ENCODE measurements at places on chromosomes 2 and 18. TPM values are rescaled to one million over a fixed set of nuclear protein-coding genes. Genes with fewer than 3 reads are reported as not detected.

GRCh38 chr18:5918205-5918858, 23.0 kb upstream of the TMEM200C start:
- no peak overlapping the region for H3K4me3 ChIP-seq

- H3K4me3 ChIP-seq, result no peak overlapping the region
- H3K27me3 ChIP-seq, result no peaks in the 10 kb centered on the region
- H3K36me3 ChIP-seq, result no peaks in the 10 kb centered on the region
- DNase-seq, result no peak
- H3K27ac ChIP-seq, result no peak overlapping the region
- peaks cover 15% of the 10 kb centered on the region for H3K4me1 ChIP-seq
Measured at GRCh38 chr2:177589186-177589585, 196.6 kb downstream of the AGPS start.

DNA sequence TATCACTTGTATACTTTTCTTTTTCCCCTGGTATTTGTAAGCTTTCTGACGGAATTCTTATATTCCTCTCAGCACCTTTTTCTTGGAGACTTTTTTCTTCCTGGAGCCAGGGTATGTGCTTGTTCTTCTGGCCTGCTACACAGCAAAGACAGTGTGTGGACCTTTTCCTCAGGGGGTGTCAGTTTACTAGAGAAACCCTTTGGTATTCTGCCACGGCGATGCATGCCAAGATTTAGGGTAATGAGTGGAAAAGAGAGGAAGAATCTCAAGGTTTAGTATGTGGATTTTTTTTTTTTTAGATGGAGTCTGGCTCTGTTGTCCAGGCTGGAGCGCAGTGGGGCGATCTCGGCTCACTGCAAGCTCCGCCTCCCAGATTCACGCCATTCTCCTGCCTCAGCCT, 152.2 kb downstream of the PHLPP1 start:
- DNase-seq, result no peak
- no peaks in the 10 kb centered on the region for H3K27me3 ChIP-seq
- H3K4me3 ChIP-seq, result no peak overlapping the region
- no peak overlapping the region for H3K27ac ChIP-seq
- H3K4me1 ChIP-seq, result peaks cover 13% of the 10 kb centered on the region

DNA sequence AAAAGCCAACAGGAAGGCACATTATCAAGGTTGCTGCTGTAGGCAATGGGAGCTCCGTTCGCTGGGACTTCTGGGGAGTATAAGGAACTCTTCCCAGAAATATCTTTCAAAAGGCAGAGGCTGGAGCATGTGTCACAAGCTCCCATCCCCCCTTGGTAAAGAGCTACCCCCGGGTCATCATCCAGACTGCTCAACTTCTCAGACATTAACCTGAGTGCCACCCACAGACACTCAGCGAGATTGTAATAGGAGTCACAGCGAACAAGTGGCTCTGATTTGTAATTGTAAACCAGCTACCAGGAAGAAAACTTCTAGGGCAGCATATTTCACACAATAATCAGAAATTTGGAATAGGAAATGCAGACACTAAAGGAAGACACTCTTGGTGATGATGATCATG, 290.2 kb upstream of the PARD3B start:
- no peaks in the 10 kb centered on the region for H3K27me3 ChIP-seq
- no peak overlapping the region for H3K4me3 ChIP-seq
- no peak overlapping the region for H3K27ac ChIP-seq
- no peak for DNase-seq

DNA sequence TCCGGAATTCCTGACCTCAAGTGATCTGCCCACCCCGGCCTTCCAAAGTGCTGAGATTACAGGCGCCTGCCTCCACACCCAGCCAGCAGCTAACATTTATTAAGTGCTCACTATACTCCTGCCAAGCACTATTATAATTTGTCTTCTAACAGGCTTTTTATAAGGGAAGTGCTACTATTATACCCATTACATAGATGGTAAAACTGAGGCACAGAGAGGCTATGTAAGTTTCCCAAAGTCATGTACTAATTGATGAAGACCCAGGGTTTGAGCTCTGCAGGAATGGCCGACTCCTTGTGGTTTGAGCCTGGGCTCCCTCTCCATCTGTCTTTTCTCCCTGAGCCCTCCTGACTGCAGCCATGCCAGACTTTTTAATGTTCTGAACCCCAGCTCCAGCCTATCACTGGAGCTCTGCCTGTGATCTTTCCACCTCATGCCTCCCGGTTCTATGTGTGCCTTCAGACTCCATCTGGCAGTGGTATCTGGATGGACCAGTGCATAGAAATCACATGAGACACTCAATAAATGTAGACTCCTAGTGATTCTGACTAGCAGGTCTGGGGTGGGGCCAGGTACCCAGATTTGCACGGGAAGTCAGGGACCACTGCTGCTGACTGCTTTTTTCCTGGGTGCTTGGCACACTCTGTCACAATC, 197.1 kb downstream of the NEDD4L start:
- no peak overlapping the region for H3K4me3 ChIP-seq
- H3K4me1 ChIP-seq, result peaks cover 11% of the 10 kb centered on the region
- no peaks in the 10 kb centered on the region for H3K36me3 ChIP-seq

- no peak overlapping the region for H3K27ac ChIP-seq
- peaks cover 41% of the 10 kb centered on the region for H3K4me1 ChIP-seq
- H3K4me3 ChIP-seq, result no peak overlapping the region
- H3K27me3 ChIP-seq, result no peaks in the 10 kb centered on the region
Measured at GRCh38 chr18:25229920-25230319, 122.0 kb downstream of the ZNF521 start.

DNA sequence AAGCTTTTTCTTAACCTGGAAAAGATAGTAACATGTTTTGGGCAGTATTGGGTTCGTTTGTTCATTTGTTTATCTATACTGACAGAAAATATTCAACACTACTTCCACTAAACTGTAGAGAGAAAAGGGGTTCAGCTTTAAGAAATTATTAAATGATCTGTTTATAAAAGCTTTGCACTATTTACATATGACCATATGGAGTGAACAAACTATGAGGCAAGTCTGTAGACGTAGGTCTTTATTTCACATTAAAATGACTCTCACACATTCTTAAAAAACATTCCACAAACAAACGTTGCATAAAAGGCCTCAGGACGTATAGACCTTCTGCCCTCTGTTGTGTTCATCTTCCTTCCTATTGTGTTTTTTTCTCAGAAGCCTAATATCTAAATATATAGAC, 94.6 kb downstream of the CD226 start:
- H3K27ac ChIP-seq, result no peak overlapping the region
- H3K4me3 ChIP-seq, result no peak overlapping the region
- H3K27me3 ChIP-seq, result no peaks in the 10 kb centered on the region
- no peak for DNase-seq

DNA sequence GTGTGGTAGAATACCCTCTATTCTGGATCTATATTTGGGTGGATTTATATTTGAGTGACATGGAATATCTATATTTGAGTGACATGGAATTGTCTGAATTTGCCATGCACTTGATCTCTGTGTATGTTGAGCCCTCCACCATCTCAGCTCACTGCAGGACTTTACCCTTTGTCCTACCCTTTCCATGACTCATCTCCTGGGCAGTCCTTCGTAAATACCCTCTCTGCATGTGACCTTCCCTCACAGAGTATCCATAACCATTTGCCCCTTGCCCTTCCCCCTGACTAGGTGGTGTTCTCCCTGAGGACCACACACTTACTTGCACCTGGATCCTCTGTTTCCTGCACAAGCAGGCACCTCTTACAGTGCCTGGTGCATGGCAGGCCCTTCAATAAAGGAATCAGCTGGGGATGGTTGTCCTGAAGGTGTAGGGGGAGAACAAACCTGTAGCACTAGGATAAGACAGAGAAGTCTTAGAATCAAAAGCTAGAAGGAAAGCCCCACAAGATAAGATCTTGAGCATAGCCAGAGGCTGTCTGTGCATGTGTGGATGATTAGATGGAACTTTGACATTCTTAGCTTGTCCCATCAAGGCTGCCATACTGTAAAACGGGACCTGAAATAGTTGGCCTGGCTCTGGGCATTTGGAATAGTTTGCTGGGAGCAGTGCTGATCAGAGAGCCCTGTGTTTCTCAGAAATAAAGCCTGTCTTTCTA, 230.4 kb downstream of the FHOD3 start:
- H3K4me3 ChIP-seq, result no peak overlapping the region
- DNase-seq, result no peak
- H3K27me3 ChIP-seq, result no peaks in the 10 kb centered on the region
- no peak overlapping the region for H3K27ac ChIP-seq
- peaks cover 1% of the 10 kb centered on the region for H3K4me1 ChIP-seq
- H3K36me3 ChIP-seq, result no peaks in the 10 kb centered on the region

GRCh38 chr18:70598406-70598805, 309.6 kb downstream of the SOCS6 start:
- DNase-seq, result no peak
- peaks cover 5% of the 10 kb centered on the region for H3K4me1 ChIP-seq
- H3K36me3 ChIP-seq, result no peaks in the 10 kb centered on the region
- H3K4me3 ChIP-seq, result no peak overlapping the region
- peaks cover 8% of the 10 kb centered on the region for H3K27me3 ChIP-seq

DNA sequence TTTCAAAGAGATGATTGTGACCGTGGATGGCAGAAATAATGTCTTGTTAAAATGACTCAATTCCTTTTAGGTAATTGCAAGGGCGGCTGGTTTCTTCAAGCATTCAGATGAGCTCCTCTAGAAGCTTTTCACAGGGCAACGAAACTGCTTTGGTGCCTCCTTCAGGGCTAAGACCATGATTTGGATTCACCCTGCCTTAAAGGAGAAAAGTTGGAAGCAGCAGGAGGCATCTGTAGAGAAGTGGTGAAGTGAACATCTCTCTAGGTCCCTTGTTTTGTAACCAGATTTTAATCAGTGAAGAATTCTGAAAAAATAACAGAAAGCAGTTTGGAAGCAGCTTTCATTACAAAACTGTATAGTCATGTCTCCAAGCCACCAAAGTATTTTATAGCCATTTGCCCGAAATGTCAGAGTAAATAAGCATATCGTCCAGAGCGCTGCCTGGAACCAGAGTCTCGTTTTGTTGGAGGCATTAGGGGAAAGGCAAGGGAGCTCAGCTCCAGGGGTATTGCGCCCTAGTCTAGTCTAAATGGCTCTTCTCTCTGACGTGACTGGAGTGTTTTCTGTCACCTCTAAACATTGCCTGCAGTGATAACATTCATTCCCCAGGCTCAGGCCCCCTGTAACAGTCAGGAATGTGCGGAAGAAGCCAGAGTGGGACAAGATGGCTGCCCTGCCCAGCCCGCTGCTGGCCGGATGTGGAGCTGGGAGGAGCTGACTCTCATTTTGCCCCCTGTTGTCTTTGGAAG, 57.8 kb upstream of the ITGB6 start:
- H3K4me3 ChIP-seq, result no peak overlapping the region
- no peaks in the 10 kb centered on the region for H3K36me3 ChIP-seq
- no peaks in the 10 kb centered on the region for H3K27me3 ChIP-seq
- DNase-seq, result no peak
- H3K4me1 ChIP-seq, result no peaks in the 10 kb centered on the region

DNA sequence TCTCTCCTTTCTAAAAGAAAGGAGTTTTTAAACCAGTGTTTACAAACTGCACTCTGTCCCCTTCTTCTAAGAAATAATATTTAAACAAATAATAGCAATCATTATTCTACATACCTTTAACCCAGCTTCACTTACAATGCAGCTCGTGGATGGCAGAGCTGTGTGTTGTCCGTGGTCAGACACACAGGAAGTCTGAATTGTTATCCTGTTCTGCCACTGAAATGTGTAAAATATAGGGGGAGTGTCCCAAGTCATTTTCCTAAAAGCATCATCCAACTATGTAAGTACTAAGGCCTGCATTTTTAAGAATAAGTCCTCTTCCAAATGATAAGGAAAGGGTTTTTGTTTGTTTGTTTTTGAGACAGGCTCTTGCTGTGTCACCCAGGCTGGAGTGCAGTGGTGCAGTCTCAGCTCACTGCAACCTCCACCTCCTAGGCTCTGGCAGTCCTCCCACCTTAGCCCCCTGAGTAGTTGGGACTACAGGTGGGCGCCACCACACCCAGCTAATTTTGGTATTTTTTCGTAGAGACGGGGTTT, 2.7 kb upstream of the PPP4R1 start:
- H3K4me1 ChIP-seq, result peaks cover 40% of the 10 kb centered on the region
- no peak for DNase-seq
- peak overlapping the region; percentile 83 for H3K4me3 ChIP-seq
- H3K36me3 ChIP-seq, result peaks cover under 1% of the 10 kb centered on the region
- no peaks in the 10 kb centered on the region for H3K27me3 ChIP-seq

DNA sequence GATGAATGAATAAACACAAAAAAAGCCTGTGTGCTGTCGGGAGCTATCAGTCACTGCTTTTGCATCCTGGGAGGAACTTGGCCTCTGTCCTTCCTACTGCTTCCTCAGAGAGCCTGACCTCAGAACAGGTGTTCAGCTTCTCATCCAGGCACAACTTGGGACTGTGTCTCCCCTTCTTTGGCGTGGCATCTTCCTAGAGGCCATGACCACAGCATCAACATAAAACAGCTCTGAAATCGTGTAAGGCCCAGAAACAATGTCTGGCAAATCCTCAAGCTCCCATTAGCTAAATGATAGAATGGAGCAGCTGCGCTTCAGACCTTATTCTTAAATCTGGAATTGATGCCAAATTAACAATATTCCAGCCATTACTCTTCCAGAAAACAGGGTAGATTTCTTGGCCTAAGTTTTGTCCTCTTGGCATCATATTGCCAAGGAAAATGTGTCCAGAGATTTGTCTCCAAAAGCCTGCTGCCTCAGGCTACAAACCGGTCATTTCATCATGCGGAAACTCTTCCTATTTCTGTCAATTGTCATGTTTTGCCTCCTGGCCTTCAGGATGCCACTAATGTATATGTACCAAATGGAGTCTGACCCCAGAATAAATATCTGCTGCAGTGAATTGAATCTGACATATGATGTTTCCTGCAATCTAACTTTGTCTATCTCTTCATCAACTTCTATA, 53.2 kb upstream of the RAB27B start:
- H3K27me3 ChIP-seq, result no peaks in the 10 kb centered on the region
- no peak overlapping the region for H3K27ac ChIP-seq
- no peak for DNase-seq
- H3K4me1 ChIP-seq, result peaks cover 4% of the 10 kb centered on the region
- H3K36me3 ChIP-seq, result no peaks in the 10 kb centered on the region
- H3K4me3 ChIP-seq, result no peak overlapping the region

DNA sequence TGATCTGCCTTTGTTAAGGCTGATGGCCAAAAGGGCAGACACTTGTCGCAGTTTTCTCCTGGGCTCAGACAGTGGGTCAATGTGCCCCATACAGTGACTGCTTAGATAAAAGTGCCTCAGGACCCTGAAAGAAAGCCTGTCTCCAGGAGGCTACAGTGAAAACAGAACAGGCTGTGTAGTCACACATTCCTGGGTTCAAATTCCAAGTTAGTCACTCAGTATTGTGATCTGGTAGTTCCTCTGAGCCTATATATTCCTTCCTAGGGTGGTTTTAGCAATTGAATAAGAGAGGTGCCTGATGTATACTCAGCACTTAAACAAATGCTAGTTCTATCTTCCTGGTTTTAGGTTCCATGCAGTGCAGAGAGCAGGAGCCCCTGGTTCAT, 54.4 kb downstream of the RPL37A start:
- peaks cover 42% of the 10 kb centered on the region for H3K4me1 ChIP-seq
- H3K4me3 ChIP-seq, result no peak overlapping the region
- H3K27ac ChIP-seq, result peak overlapping the region; percentile 82

SERPINB2 gene
- total RNA-seq, result not detected

CERKL gene
- total RNA-seq, result 0.23 TPM

WDR54 gene
- 56.9 TPM for total RNA-seq

HSBP1L1 gene
- total RNA-seq, result not detected

ACYP2 gene
- 5.9 TPM for total RNA-seq

RAX gene
- not detected for total RNA-seq

DOCK10 gene
- total RNA-seq, result 29.7 TPM

HOXD8 gene
- total RNA-seq, result not detected

ASPRV1 gene
- total RNA-seq, result 1.7 TPM

AQP12A gene
- total RNA-seq, result not detected

C1QL2 gene
- total RNA-seq, result not detected
